ENCODE measurements at places on chromosomes 6 and 20.

DNA sequence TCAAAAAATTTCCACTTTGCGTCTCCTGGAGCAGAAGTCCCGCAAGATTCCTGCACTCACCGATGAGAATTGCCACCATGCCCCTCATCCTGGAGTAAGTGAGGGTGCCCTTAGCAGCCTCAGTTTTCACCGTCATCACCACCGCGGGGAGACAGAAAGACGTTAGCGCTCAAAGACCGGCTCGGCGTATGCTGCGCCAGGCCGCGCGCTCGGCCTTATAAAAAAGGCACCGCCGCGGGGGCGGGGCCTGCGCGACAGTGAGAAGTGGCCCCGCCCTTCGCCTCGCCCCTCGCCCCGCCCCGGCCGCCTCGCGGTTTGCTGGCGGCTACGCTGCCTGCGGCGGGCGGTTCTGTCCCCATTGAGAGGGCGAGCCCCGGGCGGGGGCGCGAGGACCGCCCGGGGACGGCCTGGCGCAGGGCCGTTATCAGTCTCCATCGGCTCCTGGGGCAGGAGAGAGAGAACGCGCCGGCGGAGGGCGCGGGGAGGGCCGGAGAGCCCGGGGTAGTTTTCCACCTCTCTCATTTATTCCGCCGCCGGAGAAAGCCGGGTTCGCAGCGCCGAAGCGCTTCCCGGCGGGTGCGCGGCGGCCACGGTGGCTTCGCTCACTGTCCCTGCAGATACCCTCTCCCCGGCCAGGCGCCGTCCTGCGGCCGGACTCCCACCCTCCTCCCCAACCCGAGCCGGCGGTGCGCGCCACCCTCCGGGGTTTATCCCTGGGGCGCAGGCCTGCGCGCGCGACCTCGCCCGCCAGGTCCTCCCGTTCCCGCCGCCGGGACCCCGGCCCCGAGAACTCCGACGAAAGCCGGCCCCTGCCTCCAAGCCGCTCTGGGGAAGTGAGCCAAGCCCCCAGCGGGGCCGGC lies 122.5 kb upstream of the SLC2A12 start:
- DNase-seq: peak; percentile 93

GRCh38 chr6:166379800-166380199 lies 2.9 kb downstream of the MPC1 start:
- DNase-seq: no peak

- no peak for DNase-seq
These were observed 64.5 kb downstream of the ATP9A start for GRCh38 chr20:51703400-51704287.

DNA sequence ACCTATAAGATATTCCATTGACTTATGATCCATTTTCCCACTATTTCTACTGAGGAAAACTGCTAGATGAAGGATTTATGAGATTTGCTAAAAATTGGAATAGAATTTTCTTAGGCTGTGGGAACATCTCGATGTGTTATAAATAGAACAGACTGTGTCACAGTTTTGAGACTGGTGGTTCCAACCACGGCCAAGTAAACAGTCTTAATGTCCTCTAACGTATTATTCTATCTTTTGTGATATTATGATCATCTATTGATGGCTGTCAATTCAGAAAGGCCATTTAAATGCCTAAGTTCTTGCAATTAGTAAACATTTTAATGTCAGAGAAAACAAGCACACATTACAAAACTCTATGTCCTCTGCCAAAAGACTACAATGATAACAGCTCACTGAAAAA lies 71.5 kb upstream of the PLN start:
- DNase-seq: no peak

- no peak for DNase-seq
These were observed 172.6 kb downstream of the CD83 start for GRCh38 chr6:14290041-14290771.

GRCh38 chr6:108591040-108591816 lies 30.5 kb downstream of the FOXO3 start:
- DNase-seq: no peak

- no peak for DNase-seq
These were observed 552.8 kb upstream of the CITED2 start for GRCh38 chr6:139927236-139927635.

GRCh38 chr20:17350321-17350720 lies 123.5 kb downstream of the PCSK2 start:
- DNase-seq: no peak

DNA sequence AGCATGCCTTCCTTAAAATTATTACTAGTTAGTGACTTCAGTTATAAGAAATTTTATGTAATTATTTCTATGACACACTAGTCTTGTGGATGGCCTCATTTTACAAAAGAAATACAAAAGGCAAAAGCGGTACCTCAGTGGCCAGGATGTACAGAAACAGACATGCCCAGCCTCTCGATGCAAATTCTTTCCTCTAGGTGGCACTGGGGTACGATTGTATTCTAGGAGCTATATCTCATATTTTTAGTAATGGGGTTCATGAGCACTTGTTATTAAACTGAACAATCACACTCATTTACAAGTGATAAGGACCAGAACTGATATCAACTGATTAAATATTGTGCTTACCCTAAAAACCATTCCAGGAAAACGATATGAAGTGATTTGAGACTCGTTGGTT lies 59.8 kb downstream of the SOD2 start:
- DNase-seq: no peak

- DNase-seq: no peak
These were observed 148.8 kb upstream of the EPHA7 start for GRCh38 chr6:93568169-93568568.

DNA sequence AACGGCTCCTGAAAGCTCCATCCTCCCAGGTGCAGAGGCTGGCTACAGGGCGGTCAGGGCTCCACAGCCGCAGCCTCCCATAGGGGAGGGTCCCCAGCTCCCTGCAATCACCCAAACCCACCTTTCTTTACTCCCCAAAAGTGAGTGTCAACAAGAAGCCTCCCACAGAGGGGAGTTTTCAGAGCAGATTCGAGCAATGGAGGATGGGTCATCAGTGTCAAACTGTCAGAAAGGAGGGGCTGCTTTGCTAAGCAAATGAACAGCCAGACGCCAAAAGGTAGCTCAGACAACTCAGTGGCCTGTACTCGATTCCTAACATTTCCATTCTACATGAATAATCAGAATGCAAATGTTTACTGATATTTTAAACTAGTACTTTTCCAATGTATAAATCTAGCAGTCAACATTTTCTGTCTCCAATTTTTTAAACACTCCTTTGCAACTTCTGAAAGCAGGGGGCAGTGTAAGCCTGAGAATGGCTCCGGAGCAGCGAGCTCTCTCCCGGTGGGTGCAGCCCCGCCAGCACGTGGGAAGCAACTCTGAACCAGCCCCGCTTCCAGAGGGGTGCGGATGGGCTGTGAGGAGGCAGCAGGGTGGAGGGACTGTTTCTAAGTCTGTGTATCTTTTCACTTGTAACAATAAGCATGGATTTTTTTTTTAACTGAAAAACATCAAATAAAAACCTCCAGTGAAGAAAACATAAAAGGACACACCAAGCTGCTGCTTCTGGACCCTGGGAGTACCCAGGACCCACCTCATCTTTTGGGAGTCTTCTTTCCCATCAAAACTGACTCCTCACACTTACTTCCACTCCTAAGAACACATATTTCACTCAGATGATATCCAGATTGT lies 54.9 kb downstream of the TAF4 start:
- DNase-seq: peak; percentile 50

- DNase-seq: no peak
These were observed 3.4 kb upstream of the TUBB2B start for GRCh38 chr6:3230900-3231246.

GRCh38 chr20:48483334-48484066 lies 344.3 kb downstream of the PREX1 start:
- no peak for DNase-seq

GRCh38 chr20:61281286-61281795 lies 29.3 kb downstream of the CDH4 start:
- no peak for DNase-seq

- DNase-seq: no peak
These were observed 193.6 kb upstream of the FOXQ1 start for GRCh38 chr6:1118287-1118647.

DNA sequence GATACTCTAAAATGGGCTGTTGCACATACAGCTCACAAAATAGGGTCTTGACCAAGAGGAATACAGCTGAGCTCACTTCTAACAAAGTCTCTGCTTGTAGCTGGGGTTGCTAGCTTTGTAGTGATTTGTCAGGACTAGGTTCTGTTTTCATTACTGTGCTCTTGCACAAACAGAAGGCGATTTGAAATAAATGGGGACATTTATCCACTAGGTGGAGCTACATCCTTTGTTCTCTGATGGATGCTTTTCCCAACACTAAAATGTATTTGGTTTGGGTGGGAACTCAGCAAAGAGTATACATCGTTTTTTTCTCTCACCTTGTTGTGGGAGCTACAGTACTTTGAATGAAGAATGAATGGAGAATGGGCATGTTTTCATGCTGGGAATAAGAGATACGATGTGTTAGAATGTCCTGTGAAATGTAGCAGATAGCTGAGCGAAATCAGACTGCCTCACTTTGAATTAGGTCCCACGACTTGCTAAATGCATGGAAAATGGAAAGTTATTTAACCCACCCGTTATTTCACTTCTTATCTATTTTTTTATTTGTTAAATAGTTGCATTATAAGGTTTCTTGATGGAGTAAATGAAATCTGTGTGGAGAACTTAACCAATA lies 494.7 kb upstream of the MAP3K7 start:
- no peak for DNase-seq

- no peak for DNase-seq
These were observed 40.6 kb downstream of the TXLNB start for GRCh38 chr6:139251045-139251690.

- DNase-seq: no peak
These were observed 22.0 kb upstream of the MAS1L start for GRCh38 chr6:29509711-29510110.

GRCh38 chr6:139860203-139860602 lies 485.8 kb upstream of the CITED2 start:
- no peak for DNase-seq

GRCh38 chr20:17449031-17449430 lies 82.1 kb downstream of the BFSP1 start:
- no peak for DNase-seq

- no peak for DNase-seq
These were observed 111.2 kb downstream of the CDK19 start for GRCh38 chr6:110703906-110704594.

GRCh38 chr6:1971612-1972011 lies 273.8 kb downstream of the GMDS start:
- DNase-seq: no peak

DNA sequence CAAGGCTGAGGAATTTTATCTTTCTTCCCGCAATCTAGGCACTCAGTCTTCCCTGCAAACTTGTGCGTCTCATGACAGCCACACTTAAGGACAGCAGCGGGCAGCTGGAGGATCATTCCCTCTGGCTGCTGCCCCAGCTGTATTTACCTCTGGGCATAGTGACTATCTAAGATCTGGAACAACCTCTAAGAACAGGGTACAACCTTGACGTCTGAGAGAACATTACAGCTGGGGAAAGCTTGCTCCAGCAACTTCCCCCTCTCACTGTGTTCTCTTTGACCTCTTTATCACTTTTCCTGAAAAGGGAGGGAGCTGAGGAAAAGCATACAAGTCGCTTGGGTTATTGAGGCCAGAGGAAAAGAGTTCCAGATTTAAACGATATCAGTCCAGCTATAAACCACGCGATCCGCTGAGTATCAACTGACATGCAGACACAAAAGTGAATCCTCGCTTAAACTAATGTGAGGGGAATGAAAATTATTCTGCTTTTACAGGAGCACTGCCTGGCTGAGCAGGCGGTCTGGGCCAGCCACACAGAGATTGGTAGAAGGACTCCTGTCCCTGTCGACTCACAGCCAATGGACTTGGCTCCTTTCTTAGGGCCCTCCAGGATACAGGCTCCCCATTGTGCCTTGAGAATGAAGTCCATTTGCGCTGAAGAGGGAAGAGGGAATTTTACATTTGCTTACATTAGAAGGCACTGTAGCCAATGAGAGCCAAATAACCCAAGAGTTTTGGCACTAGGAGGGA lies 153.3 kb downstream of the QRSL1 start:
- DNase-seq: no peak

DNA sequence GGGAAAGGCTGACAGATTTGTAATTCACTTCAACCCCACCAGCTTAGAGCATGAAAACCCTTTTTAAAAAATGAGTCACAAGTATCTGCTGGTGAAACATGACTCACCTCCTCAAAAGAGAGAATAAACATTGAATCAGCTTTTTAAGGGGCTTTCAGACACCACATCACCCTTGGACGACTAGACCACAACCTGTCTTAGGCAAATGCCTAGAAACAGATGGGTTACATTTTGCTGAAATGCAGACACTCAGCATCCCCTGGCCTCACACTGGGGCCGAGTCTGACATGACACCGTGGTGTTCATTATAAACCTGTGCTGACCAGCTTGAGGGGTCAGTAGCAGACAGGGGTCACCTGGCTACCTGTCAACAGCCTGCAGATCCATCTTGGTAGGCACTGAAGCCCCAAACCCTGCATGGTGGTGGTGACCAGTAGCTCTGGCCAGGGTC lies 175.3 kb upstream of the CST7 start:
- peak; percentile 3 for DNase-seq

DNA sequence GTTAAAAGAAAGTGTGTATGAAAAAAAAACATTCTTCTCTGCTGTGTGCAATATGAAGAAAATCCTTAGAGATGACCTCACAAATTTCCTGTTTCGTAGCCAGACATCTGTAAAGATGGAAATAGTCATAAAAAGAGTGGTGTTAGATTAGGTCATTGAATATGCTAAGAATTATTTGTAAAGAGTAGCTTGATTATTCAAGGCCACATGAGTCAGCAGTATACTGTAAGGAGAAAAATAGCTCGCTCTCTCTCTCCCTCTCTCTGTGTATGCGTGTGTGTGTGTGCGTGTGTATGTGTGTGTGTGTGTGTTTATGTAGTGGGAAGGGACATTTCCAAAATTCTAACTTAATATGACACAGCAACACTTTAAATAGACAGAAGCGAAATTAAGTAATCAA lies 78.8 kb downstream of the PTCHD4 start:
- DNase-seq: no peak

GRCh38 chr20:63446216-63447024 lies 26.0 kb downstream of the KCNQ2 start:
- no peak for DNase-seq

DNA sequence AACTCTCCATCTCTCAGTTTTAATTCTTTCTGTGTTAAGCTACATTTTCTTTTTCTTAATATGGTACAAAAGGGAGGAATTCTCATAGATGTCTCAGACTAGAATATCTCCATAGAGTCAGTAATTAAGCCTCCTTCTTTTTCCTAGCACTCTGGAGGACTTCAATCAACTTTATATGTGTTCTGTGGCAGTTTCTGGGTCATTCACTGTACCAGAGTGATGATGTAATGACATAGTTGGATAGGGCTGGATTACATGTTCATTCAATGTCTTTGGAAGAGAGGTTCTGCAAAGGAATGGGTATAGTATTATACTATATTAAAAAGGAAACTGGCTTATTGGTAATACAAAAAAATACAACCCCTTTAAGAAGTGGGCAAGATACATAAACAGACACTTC lies 318.3 kb upstream of the OPRM1 start:
- no peak for DNase-seq
